ENCODE measurements at places on chromosomes 1 and 21.

GRCh38 chr1:166590161-166590560 lies 249.1 kb upstream of the POGK start:
- DNase-seq: no peak

- no peak for DNase-seq
Measured at GRCh38 chr1:93758842-93759515, 77.3 kb upstream of the BCAR3 start.

GRCh38 chr1:29641921-29642320 lies 405.6 kb downstream of the PTPRU start:
- no peak for DNase-seq

GRCh38 chr1:67053535-67053784 lies 488 bp downstream of the SLC35D1 start:
- DNase-seq: no peak

DNA sequence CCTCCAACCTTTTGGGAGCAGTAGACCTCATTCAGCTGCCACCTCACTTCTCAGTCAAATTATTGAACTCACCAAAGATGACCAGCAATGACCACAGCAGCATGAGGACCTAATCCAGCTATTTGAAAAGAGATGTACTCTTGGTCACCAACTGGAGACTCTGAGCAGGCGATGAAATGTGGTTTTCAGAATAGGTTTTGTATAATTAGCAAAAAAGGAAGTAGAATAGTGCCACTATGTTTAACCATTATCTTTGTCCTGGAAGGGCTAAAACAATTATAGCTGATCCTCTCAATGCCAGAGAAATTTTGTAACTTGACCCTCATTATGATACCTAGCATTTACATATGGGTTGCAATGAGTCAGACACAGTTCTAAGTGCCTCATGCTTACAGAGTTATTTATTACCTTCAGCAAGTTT lies at the start of gene FCRL2:
TSS of gene FCRL2 (minus strand) at position 162 of the 421 bp plus-strand sequence. CDS start at position 103, 59 bp downstream.
- no peak for DNase-seq

DNA sequence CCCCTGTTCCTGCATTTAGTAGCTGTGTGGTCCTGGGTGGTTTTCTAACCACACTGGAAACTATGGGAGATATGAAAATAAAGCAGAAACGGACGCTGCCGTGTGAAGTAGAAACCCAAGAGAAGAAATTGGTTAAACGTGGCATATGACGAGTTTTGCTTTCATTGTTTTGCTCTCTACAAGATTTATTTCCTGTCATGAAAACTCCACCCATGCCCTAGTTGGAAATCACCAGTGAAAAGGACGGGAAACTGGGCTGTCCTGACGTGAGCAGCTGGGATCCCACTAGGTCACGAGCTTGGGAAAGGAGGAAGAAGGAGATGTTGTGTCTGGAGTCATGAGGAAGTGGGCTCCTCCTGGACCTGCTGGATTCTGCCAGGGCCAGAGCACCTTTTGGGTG lies 120.8 kb upstream of the GADD45A start:
- no peak for DNase-seq

DNA sequence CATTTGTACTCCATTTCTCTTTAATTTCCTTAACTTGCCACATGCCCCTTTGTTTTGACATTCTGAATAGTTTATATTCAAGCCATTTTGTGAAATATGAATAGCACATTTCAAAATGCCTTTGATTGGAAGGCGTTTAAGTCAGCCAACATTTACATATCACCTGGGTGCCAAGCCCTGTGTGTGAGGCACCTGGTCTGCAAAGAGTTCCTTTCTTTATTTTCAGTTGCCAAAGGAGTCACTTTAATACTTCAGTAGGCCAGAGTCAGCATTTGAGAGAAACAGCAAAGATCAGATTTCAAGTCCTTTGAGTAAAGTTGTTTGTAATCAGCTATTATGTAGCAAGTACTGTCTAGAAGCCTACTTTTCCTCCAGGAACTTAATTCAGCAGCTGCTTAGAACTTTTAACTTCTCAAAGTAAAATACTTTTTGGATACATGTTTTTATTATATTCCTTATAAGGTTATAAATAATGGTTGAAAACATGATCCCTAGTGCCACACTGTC lies 70.8 kb downstream of the DTL start:
- DNase-seq: no peak

DNA sequence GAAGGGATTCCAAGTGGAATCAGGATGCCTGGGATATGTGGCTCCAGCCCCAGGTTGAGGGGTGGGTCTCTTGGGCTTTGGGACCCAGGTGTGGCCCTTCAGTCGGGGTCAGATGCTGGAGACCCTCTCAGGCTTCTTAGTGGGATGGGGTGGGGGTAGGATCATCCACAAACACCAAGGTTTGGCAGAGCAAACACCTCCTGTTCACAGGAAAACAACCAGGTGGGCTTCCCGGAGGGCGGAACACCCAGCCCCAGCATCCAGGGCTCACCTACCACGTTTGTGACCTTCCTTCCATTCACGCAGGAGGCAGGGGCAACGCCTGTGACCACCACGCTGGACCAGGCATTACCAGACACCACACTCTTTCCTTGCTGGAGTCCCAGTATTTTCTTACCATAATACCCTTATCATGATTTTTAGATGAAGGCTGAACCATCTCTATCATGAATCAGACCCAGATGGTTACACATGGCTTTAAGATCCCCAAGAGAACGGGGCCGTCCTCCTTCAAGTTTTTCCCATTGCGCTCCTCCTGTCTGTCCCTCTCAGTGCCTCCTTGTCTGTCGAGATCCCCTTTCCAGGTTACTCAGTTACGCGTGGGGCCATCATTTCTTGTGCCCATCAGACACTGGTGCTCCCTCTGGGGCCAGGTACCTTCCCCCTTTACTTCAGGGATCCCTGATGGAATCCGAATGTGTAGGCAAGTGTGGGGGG lies 428.2 kb downstream of the NPHP4 start:
- no peak for DNase-seq

- DNase-seq: no peak
Measured at GRCh38 chr1:84872696-84873355, 20.2 kb downstream of the LPAR3 start.

- DNase-seq: peak; percentile 22
Measured at GRCh38 chr1:168081373-168082007, 55.2 kb downstream of the GPR161 start.

GRCh38 chr1:8065369-8065768 lies 39.3 kb upstream of the ERRFI1 start:
- DNase-seq: no peak

GRCh38 chr1:245480393-245481120 lies 325.8 kb downstream of the KIF26B start:
- no peak for DNase-seq

DNA sequence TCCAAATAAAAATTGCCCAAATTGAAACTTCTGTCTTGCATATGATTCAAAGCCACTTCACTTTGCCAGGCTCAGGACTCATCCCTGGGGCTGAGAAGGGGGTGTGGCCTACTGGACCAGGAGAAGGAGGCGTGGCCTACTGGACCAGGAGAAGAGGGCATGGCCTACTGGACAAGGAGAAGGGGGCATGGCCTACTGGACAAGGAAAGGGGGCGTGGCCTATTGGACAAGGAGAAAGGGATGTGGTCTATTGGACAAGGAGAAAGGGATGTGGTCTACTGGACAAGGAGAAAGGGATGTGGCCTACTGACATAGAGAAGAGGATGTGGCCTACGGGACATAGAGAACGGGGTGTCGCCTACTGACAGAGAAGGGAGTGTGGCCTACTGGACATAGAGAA lies 405.3 kb downstream of the RRAGC start:
- no peak for DNase-seq

DNA sequence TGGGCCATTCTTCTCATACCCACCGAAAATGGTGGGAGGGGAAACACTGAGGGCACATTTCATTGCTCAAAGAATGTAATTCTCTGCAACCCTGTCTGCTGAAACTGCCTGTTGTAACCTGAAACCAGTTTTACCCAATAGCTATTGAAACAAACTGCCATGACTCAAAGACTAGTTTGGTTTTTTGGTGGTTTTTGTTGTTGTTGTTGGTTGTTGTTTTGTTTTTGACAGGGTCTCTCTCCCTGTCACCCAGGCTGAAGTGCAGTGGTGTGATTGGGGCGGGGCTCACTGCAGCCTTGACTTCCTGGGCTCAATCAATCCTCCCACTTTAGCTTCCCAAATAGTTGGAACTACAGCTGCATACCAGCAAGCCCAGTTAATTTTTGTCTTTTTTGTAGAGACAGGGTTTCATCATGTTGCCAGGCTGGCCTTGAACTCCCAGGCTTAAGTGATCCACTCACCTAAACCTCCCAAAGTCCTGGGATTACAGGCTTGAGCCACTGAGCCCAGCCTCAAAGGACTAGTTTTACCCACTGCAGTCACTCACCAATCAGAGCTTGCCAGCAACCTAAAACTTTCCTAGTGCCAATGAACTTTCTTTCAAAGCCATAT lies 2.1 kb upstream of the IPP start:
- no peak for DNase-seq

DNA sequence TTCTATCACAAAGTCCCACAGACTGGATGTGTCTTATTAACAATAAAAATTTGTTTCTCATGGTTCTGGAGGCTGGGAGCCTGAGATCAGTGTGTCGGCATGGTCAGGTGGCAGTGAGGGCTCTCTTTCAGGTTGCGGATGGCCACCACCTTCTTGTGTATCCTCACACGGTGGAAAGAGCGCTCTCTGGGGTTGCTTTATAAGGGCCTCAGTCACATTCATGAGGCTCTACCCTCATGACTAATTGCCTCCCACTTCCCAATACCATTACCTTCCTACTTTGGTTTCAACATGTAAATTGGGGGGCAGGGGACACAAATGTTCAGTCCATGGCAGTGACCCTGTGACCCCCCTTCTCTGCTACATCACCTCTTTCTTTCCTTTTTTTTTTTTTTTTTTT lies 20.7 kb upstream of the MX1 start:
- DNase-seq: no peak

GRCh38 chr1:25834894-25835293 lies 15.1 kb downstream of the MTFR1L start:
- DNase-seq: no peak

DNA sequence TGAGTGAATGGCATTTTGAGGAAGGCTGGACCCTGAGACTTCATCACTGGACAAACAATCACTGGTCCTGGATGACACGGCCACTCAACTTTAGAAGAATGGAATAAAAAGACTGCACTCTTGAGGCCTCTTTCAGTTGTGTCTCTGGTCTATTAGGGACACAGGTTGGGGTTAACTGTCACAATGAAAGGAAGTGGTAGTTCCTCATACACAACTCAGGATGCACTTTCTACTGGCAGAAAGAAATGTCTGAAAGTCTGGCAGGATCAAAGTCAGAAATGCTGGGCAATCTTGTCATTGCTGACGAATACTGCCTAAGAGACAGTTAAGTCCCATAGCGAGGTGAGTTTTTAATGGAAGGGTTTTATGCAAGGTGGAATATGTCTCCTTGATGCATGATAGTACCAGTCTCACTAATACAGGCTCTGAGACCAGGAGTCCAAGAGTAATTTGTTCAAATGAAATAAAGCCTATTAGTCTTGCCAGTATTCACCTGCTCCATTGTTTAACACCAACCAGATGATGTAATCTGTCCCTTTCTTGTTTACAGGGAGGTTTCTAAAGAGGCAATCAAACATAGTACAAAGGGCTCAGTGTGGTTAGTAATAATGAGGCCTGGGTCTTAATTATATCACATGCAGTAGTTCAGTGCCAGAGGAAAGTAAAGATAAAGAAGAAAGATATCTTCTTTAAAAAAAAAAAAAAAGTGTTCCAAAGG lies 11.2 kb upstream of the RRP15 start:
- no peak for DNase-seq

DNA sequence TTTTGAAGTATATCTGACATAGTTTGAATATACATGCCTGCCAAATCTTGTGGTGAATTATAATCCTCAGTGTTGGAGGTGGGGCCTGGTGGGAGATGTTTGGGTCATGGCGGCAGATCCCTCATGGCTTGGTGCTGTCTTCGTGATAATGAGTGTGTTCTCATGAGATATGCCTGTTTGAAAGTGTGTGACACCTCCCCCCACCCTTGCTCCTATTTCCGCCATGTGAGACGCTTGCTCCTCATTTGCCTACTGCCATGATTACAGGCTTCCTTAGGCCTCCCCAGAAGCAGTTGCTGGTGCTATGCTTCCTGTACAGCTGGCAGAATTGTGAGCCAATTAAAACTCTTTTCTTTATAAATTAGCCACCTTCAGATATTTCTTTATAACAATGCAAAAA lies 436.6 kb upstream of the BEND5 start:
- no peak for DNase-seq

- no peak for DNase-seq
Measured at GRCh38 chr1:156592158-156592909, 758 bp downstream of the NAXE start.

GRCh38 chr1:204323887-204324286 lies 35.8 kb downstream of the PLEKHA6 start:
- peak; percentile 77 for DNase-seq

- DNase-seq: no peak
Measured at GRCh38 chr1:14741532-14741931, 143.0 kb downstream of the KAZN start.

GRCh38 chr1:42000766-42001165 lies 82.0 kb upstream of the HIVEP3 start:
- no peak for DNase-seq

DNA sequence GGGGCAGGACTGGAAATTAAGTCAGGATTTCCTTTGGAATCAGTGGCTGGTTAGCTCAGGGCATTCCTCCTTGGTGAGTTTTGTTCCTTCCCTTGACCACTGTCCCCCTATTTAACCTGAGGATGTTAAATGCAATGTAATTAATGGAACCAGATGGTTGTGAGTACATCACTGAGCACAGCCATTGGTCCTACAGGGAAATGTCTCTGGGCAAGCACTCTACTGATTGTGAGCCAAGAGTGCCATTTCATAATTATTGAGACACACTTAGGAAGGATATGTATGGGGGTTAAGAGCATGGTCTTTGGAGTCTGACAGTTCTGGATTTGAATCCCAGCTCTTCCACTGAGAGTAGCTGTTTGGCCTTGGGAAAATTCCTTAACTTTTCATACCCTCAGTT lies 74.4 kb downstream of the SPAG17 start:
- no peak for DNase-seq

- peak; percentile 57 for DNase-seq
Measured at GRCh38 chr1:111754984-111755330, 744 bp upstream of the DDX20 start.

DNA sequence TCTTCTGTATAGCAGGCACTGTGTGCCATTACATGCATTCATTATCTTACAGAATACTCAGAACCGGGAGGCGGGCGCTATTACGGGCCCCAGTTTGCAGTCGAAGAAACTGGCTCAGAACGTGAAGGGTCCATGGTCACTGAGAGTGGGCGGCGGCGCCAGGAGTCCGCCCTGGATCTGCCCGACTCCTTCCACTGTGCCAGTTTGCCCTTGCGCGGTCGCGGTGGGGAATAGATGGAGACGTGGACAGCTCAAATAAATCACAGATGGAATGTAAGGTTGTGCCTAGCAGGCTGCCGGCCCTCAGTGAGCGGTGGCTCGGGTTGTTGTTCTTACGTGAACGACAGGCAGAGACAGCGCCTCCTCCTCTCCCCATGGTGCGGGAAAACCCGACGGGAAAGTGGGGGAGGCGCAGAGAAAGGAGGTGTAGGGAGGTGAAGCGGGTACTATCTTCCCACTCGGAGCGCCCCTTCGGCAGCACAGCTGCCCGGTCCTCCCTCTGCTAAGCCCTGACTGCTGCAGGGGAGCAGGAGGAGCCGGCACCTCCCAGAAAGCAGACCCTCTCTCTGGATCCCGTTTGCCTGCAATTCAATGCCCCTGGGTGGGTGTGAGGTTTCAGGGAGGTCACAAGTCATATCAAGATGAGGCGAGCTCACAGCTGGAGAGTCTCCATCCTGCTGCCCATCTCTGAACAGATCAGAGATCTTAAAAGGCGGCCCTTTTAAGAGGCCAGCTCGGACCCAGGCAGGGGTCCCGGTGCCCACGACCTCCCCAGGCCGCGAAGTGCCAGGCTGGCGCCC lies 1.1 kb downstream of the COL9A2 start:
- no peak for DNase-seq
